ENCODE measurements at places on chromosomes 7 and 10.

DNA sequence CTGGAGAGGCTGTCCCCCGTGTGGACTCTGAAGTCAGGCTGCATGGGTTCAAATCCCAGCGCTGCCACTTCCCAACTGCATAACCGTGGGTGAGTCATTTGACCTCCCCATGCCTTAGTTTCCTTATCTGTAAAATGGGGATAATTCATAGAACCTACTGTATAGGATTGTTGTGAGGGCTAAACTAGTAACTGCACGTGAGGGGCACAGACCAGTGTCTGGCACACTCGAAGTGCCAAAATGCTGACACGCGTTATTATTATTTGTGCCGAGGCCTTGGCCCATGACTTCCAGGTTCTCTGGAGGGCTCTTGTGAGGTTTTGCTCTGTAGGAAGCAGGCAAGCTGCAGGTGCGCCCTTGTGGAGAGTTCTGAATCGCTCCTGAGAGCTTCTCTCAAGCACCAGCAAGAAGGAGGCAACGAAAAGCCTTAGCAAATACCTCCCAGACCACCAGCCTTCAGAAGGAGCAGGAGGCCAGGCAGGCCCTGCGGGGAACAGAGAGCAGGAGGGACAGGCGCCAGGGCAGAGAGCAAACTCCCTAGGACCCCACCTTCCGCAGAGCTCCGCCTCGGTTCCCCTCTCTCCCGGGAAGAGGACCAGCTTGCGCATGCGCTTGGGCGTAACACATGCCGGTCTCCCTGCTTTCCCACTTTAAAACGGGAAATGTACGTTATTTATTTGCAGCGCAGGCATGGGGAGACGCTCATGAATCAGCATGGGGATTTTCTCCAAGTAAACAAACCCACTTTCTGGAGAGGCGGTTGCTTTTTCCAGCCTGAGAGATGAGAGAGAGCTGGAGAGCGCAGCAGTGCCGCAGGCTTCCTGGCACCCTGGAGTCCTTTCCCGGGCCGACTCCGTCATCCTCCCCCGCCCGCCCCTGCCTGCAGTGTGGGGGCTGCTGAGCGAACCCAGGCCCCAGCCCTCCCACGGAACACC lies 39.6 kb downstream of the SORCS3 start:
- peak; percentile 31 for DNase-seq

DNA sequence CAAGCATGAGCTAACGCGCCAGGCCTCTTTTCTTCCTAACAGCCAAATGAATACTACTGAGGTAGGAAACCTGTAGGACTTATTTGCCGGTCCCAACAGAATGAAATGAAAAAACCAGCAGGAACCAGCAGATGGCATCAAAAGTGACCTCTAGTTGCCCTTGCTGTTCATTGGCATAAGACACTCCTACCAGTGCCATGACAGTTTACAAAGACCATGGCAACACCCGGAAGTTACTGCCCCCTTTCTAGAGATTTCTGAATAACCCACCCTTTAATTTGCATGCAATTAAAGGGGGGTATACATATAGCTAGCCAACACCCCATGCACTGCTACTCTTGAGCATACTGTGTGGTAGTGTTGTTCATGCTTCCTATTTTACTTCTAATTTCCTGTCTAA lies 65.2 kb downstream of the ATE1 start:
- no peak for DNase-seq

GRCh38 chr7:140478246-140479061 lies 851 bp downstream of the MKRN1 start:
- peak; percentile 55 for DNase-seq

- no peak for DNase-seq
Measured at GRCh38 chr10:17385066-17385465, 69.3 kb downstream of the ST8SIA6 start.

DNA sequence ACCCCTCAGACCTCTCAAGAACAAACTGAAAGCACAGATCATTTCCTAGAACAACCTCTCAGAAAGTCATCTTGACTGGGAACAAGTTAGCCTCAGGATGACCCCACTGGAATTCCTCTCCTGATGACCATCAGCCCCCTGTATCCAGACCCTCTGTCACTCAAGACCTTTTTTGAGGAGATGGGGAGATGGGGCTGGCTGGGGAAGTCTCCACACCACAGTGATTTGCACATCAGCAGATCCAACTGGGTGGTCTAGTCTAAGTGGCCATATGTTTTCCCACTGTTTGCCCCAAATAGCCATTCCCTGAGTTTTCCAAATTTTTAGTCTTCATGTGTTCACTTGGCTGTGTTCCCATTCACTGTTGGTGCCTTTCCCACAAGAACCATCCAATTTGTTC lies 452.4 kb upstream of the NPVF start:
- DNase-seq: no peak

GRCh38 chr7:133837224-133837623 lies 289.9 kb upstream of the LRGUK start:
- DNase-seq: no peak

DNA sequence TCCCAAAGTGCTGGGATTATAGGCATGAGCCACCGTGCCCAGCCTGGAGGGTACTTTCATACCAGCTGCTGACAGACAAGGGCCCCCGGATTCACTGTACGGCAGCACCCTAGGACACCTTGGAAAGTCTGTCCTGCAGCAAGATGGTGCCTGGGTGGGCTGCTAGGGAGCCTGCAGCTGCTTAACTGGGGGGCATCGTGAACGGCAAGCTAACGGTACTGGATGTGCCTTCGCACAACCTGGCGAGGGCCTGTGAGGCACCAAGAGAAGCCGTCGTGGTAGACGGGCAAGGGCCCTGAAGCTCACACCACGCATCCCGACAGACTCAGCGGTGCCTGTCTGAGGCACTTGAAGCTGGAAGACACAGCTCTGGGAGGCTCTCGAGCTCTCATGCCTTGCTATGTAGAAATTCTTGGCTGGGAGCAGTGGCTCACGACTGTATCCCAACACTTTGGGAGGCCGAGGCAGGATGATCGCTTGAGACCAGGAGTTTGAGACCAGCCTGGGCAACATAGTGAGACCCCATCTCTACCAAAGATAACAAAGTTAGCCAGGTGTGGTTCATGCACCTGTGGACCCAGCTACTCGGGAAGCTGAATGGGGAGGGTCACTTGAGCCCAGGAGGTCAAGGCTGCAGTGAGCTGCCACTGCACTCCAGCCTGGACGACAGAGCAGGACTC lies 9.4 kb downstream of the BRAT1 start:
- DNase-seq: no peak

GRCh38 chr10:35644050-35644950 lies 2.2 kb upstream of the FZD8 start:
- DNase-seq: peak; percentile 73

GRCh38 chr7:22730921-22731654 lies 4.1 kb downstream of the IL6 start:
- DNase-seq: no peak

DNA sequence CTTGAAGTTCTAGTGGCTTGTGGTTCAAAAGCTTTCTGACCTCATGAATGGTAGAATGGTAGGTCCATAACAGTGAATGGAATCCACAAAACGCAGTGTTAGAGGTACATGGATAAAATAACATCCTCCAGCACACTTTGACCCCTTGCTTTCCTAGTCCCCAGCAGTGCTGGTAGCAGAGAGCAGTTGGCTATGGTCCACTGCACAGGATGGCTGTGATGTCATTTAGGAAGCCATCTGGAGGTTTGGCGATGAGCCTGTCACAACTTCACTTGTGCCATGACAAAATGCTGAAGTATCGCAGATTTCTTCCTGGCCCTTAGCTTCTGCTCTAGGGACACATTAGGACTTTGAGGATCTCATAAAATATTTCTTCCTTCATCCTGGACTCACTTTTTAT lies 300.0 kb upstream of the FZD8 start:
- no peak for DNase-seq

DNA sequence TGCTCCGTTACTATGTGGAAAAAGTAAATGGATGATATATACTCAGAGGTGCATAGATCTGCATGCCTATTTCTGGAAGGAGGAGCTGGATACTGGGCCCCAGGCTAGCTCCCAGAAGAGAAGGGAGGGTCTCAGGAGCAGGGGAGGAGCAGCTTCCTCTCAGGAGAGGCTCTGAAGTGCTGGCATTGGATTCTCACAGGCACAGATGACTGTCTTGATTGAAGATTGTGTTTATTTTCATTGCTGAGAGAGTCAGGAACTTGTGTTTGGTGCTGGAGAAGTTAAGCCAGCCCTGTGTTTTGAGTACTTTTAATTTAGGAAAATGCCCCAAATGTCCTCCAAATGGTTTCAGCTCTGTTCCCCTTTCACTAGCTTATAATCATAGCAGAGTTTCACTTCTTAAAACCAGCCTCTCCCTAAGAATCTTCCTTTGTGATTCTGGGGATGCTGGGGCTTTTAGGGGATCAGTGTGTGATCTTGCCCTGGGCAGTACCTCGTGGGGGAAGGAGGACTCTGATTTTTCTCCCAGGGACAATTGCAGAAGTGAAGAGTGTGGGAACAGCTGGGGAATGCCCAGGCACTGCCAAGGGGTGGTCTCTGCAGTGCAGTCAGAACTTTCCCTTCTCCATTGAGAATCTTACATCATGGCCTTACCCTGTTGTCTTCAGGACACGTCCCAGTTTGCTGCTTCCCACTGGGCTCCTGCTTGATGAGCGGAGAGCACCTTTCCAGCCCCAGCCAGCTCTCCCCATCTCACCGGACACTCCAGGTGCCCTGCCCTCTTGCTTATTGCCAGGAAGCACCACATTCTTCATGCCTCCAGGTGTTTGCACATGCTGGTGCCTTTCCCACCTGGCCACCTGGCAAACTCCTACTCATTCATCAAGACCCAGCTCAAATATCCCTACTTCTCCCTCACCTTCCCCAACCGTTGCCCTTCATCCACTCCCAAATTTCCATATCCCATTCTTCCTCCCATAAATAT lies 102.8 kb downstream of the ARHGAP22 start:
- no peak for DNase-seq

GRCh38 chr10:70918851-70919530 lies 30.6 kb upstream of the PCBD1 start:
- peak; percentile 54 for DNase-seq

DNA sequence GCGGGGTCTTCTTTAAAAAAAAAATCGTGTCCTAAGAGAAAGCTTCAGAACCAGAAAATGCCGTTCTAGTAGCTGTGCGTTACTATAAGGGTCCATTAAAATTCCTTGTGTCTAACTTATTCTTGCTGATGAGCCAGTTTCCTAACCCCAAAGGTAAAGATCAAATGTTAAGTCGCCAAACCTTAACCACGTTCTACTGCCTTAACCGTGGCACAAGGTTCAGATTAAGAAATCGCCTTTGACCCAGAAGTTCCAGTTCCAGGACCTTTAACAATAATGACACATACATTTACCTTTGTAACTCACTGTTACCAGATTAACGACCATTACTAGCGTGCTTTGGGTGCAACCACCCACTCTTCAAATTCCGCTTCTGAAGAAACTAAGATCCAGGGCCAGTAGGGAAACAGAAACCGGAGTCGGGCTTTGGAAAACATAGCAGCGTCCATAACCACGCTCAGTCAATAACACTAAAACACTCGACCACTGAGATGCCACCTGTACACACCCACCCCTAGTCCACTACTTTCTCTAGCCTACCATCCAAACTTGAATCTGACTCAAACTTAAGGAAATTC lies 620 bp downstream of the BET1 start:
- DNase-seq: no peak

Data from muscle of leg (tissue), 16 donors.